GM12891 (cell line): ENCODE measurements at places on chromosomes 12 and 14.

DNA sequence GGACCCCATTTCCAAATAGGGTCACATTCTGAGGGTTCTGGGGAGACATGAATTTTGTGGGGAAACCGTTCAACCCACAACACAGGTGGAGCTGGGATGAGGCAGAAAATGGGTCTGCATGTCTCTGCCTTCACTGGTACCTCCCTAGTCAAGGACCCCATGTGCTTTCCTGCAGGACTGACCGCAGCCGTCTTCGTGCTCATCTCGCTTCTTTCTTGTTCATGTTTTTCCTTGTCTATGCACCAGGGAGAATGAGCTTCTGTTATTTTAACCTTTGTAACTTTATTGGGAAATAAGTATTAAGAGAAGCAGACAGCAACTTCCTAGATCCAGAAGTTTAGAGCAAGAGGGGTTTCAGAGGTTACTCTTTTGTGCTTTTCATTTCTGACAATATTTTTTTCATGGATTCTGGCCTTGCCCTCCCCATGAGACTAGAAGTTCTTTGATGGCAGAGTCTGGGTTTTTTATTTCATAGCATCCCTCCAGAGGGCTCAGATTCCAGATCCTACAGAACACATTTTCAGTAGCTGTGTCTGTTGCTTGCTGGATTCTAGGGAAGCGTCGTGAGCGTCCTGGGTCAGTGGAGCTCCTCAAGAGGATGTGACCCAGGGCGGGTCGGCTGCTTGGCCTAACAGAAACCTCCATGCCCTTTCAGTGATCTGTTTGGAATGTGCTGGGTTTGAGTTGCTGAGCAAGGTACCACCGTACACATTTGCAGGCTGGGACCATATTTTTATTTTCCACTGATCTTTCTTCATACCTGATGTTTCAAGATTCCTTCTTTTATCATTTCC is 104.2 kb downstream of the ADGRD1 start:
- no peak for DNase-seq

- no peak for DNase-seq
These were observed 61.3 kb downstream of the CCDC88C start for GRCh38 chr14:91356181-91356763.

DNA sequence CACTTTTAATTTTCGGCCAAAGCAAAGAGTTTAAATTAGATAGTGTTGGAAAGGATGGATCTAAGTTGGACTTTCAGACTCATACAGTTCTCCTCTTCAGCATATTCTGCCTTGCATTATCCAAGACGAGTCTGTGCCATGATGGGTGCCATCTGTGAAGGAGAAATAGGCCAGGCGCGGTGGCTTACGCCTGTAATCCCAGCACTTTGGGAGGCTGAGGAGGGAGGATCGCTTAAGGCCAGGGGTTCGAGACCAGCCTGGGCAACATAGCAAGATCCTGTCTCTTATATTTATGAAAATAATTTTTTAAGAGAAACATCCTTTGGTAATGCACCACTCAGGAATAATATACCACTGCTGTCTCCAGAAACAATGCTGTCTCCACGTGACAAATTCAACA is 6.5 kb downstream of the AK7 start:
- no peak for DNase-seq

DNA sequence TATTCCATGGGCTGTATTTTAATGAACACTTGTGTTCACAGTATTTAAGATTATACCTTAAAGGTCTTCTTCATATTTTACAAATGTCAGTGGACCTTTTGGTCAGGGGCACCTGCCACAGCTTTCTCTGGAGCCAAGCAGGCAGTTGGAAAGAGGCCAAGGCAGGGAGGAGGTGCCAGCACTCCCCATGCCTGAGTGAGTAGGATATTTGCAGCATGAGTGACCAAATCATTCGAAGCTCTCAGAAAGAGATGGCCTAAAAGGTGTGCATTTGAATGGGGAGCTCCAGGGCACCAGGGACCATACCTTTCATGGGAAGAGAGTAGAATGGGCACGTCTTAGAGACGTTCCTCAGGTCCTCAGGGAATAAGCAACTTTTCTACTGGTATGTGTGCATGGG is 121.6 kb downstream of the GPR135 start:
- no peak for DNase-seq

- no peak for DNase-seq
These were observed 69.3 kb downstream of the HECTD1 start for GRCh38 chr14:31138301-31138700.

GRCh38 chr14:50758305-50758704 is 72.7 kb downstream of the NIN start:
- no peak for DNase-seq
